ENCODE measurements at places on chromosomes 12 and 14.
A peak's percentile ranks its signal among the peaks of the same experiment; 100 is the strongest.

- peak; percentile 32 for DNase-seq
These were observed 157.3 kb upstream of the PLXNC1 start for GRCh38 chr12:93990832-93991803.

GRCh38 chr12:26566675-26567074 is 266.3 kb downstream of the ITPR2 start:
- no peak for DNase-seq

GRCh38 chr12:23775208-23775607 is 174.3 kb downstream of the SOX5 start:
- DNase-seq: no peak

- DNase-seq: no peak
These were observed 17.7 kb upstream of the NRXN3 start for GRCh38 chr14:78152201-78153063.

- DNase-seq: no peak
These were observed 768 bp downstream of the METTL25 start for GRCh38 chr12:82359115-82359478.

- no peak for DNase-seq
These were observed 30.0 kb downstream of the CEP83 start for GRCh38 chr12:94429633-94430032.

DNA sequence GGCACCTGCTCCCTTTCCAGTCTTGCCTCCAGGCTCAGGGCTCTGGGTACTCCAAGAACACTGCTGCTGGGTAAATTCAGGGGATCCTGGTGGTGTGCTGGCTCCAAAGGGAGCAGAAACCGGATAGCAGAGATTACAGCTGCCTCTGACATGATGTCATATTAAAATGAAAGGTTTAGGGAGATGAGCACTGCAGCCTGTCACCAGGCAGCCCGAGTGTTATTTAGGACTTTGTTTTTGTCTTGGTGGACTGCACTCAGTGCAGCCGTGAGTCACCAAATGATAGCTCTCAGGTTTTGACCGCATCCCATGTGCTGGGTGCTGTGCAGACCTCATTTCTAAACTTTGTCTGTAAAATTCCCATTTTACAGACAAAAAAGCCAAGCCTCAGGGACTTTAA is 266.0 kb upstream of the CRY1 start:
- DNase-seq: no peak

GRCh38 chr12:124626971-124627411 is 59.6 kb upstream of the NCOR2 start:
- DNase-seq: peak; percentile 61

GRCh38 chr12:15411842-15412241 is 89.5 kb downstream of the PTPRO start:
- DNase-seq: no peak

DNA sequence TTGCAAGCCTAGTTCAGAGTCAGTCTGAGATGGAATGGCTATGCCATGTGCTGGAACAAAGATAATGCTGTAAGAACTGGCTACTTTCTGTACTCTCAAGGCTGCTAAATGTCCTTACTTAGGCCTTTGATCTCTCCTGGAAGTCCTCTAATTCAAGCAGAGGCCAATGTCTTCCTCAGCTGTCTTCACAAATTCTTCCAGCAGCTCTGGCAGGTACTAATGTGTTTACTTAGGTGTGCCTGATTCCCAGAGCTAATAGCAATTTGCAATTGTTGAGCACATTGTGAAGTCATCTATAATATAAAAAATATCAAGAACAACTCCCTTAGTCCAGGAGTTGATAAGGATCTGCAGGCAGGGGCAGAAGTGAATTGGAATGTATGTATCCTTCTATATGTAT is 3.8 kb upstream of the MYF5 start:
- DNase-seq: no peak

DNA sequence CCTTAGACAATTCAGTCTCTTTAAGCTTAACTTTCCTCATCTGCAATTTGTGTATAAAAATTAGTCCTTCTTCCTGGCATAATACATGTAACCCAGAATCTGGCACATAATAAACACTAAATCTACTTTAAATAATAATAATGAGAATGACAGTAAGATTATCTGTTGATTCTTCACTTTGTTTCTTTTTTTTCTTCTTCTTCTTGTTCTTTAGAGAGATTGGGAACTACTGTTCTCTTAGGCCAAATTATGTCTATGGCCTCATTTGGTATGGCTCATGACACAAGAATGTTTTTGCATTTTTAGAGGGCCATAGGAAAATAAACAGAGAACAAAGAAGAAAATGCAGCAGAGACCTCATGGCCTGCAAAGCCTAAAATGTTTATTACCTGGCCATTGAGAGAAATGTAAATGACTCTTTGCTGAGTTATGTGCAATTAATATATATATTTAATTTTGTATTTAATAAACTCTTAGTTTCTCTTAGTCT is 275.8 kb downstream of the SLC6A15 start:
- DNase-seq: no peak

- no peak for DNase-seq
These were observed 110.0 kb upstream of the RESF1 start for GRCh38 chr12:31849090-31849687.

GRCh38 chr12:19299765-19300164 is 139.5 kb upstream of the AEBP2 start:
- no peak for DNase-seq

GRCh38 chr14:100468557-100468956 is 118.7 kb downstream of the BEGAIN start:
- DNase-seq: no peak

DNA sequence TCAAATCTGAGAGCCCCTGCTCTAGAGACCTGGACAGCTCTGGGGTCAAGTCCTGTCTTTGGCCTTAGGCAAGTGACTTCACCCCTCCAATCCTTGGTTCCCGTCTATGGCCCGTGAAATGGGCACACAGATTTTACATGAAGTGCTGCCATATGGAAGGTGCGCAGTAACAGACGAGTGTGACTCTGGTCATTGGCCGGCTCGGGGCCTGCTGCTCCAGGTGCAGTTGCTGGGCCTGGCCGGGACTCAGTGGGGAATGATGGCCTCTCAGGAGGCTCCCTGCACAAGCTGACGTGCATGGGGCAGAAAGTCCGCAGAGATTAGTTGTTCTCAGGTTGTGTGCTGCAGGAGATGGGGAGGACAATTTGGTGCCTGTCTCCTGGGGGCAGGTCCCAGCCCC is 14.0 kb upstream of the TESC start:
- no peak for DNase-seq

DNA sequence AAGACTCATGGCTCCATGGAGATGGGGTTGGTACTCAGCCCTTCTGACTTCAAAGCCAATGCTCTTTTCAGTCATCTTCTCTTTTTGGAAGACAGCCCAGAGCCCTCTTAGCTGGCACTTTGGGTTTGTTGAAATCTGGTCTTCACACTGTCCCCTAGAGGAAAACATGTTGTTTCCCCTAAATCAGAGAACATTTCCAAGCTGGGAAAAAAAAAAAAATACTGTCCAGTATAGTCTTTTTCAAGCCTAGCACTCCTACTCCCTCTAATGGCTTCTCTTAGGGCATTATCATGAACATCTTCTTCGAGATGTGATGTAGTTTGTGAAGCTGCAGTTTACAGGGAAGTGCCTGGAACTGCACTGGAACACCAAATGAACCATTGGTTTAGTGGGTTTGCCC is 3.0 kb upstream of the ZC3H14 start:
- DNase-seq: no peak

GRCh38 chr14:29166507-29166906 is 399.9 kb downstream of the FOXG1 start:
- DNase-seq: no peak

GRCh38 chr14:68962681-68963080 is 16.4 kb downstream of the ACTN1 start:
- no peak for DNase-seq

DNA sequence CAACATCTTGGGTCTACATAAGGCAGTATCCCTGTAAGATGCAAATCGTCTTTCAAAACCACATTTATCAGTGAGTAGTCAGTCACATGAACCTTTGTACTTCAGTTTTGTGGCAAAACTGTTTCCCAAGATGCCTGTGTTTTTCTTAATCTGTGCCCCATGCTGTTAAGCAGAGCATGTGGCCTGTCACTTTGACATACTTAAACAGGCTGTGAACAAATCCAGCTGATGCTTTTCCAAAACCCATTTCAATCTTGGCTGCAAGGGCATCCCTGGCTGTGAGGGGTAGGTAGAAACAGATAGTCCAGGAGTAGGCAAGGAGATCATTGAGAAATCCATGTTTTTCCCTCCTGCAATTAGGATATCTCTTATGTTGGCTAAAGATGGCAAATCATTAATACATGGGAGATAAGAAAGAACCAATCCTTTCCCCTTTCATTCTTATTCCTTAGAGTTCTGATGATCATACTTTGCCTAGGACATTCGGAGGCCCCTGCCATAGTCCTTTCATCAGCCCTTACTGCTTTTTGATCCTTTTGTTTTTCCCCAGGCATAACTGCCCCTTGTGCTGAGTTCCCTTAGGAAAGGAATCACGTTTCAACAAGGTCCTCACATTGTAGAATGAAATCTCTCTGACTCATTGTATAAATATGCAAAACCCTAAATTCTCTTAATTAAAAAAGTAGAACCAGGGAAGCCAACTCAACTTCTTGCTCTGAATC is 121.1 kb upstream of the EEA1 start:
- DNase-seq: no peak

- DNase-seq: no peak
These were observed 62.7 kb upstream of the PTGR2 start for GRCh38 chr14:73788701-73789551.

DNA sequence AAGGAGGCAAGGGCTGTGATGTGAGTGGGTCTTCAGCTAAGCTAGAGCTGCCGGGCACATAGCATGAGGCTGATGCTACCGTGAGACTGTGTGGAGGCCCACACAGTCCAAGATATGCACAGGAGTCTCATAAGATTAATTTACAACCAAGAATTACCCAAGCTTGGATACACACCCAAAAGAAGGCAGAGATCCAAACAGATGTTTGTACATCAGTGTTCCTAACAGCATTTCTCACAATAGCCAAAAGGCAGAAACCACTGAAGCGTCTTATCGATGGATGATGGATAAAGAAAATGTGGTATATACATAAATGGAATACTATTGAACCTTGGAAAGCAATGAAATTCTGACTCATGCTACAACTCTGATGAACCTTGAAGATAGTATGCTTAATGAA is 40.8 kb upstream of the RIC8B start:
- no peak for DNase-seq

DNA sequence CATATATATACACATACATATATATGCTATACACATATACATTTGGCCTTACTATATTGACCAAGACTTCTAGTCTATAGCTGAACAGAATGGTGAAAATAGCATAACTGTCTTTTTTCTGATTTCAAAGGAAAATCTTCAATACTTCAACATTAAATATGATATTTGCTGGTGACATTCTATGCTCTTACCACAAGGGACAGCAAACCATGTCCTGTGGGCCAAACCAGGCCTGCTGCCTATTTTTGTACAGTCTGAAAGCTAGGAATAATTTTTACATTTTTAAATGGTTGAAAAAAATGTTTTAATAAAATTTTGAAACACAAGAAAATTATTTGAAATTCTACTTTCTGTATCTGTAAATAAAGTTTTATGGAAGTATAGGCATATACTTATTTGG is 63.6 kb downstream of the EML5 start:
- no peak for DNase-seq
